ENCODE measurements at places on chromosomes 4 and X.
A peak's percentile ranks its signal among the peaks of the same experiment; 100 is the strongest.

GRCh38 chr4:780716-781492 is 45.0 kb downstream of the CPLX1 start:
- peaks cover 60% of the 10 kb centered on the region for H3K4me1 ChIP-seq
- DNase-seq: no peak
- peaks cover 11% of the 10 kb centered on the region for H3K27me3 ChIP-seq

- H3K27ac ChIP-seq: peak overlapping the region; percentile 96
- no peaks in the 10 kb centered on the region for H3K36me3 ChIP-seq
- no peak for DNase-seq
- H3K4me3 ChIP-seq: peak overlapping the region; percentile 76
- H3K27me3 ChIP-seq: no peaks in the 10 kb centered on the region
- peaks cover 48% of the 10 kb centered on the region for H3K4me1 ChIP-seq
Observed at GRCh38 chr4:107989162-107989536, 540 bp upstream of the HADH start.

GRCh38 chr4:11469650-11470437 is 41.1 kb upstream of the HS3ST1 start:
- H3K27ac ChIP-seq: no peak overlapping the region
- no peaks in the 10 kb centered on the region for H3K27me3 ChIP-seq
- DNase-seq: no peak
- H3K4me3 ChIP-seq: no peak overlapping the region
- no peaks in the 10 kb centered on the region for H3K4me1 ChIP-seq

DNA sequence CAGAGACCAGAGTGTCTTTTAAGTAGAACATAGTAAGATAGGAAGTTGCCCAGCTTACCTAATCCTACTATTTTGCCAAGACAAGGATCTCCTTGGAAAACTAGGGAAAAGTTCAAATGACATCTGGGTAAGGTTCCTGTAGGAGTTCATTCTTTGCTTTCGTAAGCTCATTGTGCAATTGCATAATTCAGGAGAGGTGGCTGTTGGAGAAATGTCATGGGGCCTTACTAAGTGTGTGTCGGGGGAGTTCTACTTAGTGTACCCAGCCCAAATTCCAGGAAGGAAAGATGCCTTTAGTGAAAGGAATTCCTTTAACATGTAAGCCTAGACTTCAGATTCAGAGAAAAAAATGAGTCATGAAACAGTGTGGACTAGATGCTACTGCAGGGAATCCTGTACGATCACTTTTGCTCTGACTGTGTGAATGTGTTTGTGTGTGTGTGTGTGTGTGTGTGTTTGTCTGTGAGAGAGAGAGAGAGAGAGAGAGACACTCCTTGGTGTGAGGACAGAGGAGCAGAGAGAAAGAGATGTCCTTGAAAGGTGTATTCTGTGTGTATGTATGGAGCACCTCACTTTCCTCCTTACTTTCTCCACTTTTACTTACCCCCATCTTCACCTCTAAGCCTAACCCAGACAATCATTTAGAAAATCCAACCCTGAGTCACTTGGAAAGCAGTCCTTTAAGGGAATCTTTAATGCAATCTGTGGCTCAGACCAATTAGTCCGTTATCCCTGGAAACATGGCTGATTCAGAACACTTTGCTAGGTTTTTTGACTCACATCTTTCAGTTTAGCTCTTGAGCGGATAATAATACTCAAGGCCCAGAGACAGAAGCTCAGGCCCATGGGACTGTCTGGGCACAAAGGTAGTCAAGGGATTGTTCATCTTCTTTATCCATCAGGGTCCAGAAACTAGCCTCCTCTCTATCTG is 114.5 kb upstream of the ACSL4 start:
- no peak for DNase-seq
- H3K4me1 ChIP-seq: no peaks in the 10 kb centered on the region
- no peaks in the 10 kb centered on the region for H3K36me3 ChIP-seq
- H3K27ac ChIP-seq: no peak overlapping the region
- no peaks in the 10 kb centered on the region for H3K27me3 ChIP-seq

DNA sequence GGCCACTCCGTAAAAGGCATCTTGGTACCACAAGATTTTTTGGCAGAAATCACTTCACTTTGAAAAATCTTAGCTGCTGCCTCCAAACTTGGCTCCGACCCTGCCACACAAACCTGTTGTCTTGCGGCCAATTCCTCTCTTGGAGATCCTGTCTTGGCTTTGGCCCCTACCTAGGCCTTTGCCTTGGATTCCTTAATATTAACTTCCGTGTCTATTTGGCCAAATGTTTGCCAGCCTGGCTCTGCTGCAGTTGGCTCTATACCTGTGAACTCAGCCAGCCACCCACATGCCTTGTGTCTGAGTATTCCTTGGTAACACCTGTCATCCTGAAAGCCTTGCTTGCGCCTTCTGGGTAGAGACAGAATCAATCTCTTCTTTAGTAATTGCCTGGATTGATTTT is 12.5 kb downstream of the GRXCR1 start:
- no peak overlapping the region for H3K27ac ChIP-seq
- H3K4me3 ChIP-seq: no peak overlapping the region
- H3K4me1 ChIP-seq: no peaks in the 10 kb centered on the region
- no peak for DNase-seq
- no peaks in the 10 kb centered on the region for H3K27me3 ChIP-seq

DNA sequence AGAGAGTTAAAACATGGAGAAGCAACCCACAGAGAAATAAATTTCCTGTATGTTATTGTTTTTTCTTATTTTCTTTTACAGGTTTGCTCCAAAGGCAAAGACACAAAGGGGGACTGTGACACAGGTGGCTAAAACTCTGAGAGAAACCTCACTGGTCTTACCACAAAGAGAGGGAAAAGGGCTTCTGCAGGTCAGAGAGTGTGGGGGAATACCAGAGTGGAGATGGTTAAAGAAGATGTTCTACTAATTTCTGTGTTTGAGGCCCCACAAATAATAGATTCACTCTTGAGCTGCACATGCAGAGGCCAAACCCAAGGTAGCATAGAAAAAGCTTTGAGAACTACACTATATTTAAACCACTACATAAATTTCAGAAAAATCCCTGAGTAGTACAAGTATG is 151.3 kb downstream of the GABRA3 start:
- no peak overlapping the region for H3K27ac ChIP-seq
- no peak overlapping the region for H3K4me3 ChIP-seq
- no peaks in the 10 kb centered on the region for H3K27me3 ChIP-seq
- DNase-seq: no peak
- H3K36me3 ChIP-seq: no peaks in the 10 kb centered on the region

- no peak overlapping the region for H3K27ac ChIP-seq
- peaks cover 25% of the 10 kb centered on the region for H3K4me1 ChIP-seq
- no peak for DNase-seq
- H3K36me3 ChIP-seq: no peaks in the 10 kb centered on the region
Observed at GRCh38 chr4:26083987-26084386, 170.0 kb downstream of the SMIM20 start.

DNA sequence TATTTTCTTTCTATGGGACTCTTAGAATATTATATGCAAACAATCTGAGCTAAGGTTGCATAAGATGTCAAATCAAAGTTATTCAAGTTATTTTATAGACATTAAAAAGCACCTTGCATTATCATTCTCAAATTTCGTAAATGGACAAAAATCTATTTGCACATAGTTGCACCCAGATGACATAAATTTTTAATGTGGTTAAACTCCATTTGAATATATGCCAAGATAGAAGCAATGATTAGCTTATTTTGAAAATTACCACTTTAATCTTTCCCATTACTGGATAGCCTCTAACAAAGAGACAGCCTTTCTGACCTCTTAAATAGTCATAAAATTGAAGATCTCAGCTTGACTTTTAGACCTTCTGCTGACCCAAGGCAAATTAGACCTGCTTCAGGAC is 386.8 kb downstream of the RAPGEF2 start:
- no peaks in the 10 kb centered on the region for H3K27me3 ChIP-seq
- no peaks in the 10 kb centered on the region for H3K36me3 ChIP-seq
- no peak overlapping the region for H3K4me3 ChIP-seq
- DNase-seq: no peak
- H3K27ac ChIP-seq: no peak overlapping the region

DNA sequence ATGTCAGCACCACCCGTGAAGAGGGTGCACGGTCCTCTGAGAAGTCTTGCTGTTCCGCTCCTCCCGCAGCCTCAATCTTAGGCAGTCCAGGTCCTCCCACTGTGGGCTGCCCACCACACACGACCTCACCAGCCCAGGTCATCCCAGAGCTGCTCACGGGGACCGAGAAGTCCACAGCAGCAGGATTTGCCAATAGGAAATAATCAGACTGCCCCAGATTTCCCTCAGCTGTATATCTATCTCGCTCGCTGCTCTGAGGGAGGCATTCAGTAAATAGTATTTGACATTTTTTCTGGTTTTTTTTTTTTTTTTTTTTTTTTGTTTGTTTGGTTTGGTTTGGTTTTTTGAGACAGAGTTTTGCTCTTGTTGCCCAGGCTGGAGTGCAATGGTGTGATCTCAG is 83.8 kb downstream of the STOX2 start:
- peak overlapping the region; percentile 47 for H3K4me3 ChIP-seq
- H3K36me3 ChIP-seq: no peaks in the 10 kb centered on the region
- peak overlapping the region; percentile 94 for H3K27ac ChIP-seq
- DNase-seq: no peak
- H3K27me3 ChIP-seq: no peaks in the 10 kb centered on the region
- no peaks in the 10 kb centered on the region for H3K4me1 ChIP-seq

GRCh38 chrX:19334945-19335626 is 8.6 kb upstream of the PDHA1 start:
- no peak overlapping the region for H3K4me3 ChIP-seq
- H3K27me3 ChIP-seq: no peaks in the 10 kb centered on the region
- no peak overlapping the region for H3K27ac ChIP-seq
- no peaks in the 10 kb centered on the region for H3K36me3 ChIP-seq
- no peaks in the 10 kb centered on the region for H3K4me1 ChIP-seq
- no peak for DNase-seq

All from right atrium auricular region (tissue), 2 donors.